ENCODE measurements at places on chromosomes 12 and 14. TPM values are rescaled to one million over a fixed set of nuclear protein-coding genes. Genes with fewer than 3 reads are reported as not detected.

DAZAP2 gene
- total RNA-seq = 157 TPM

PLCZ1 gene
- 0.59 TPM for total RNA-seq

HELB gene
- total RNA-seq = 1.4 TPM

VASH1 gene
- total RNA-seq = 142 TPM

CHURC1 gene
- 97.4 TPM for total RNA-seq

CPM gene
- 18.4 TPM for total RNA-seq

CABP1 gene
- 4.6 TPM for total RNA-seq

GALNT8 gene
- 4.3 TPM for total RNA-seq

OR6C2 gene
- total RNA-seq = not detected

TRMT5 gene
- 8.3 TPM for total RNA-seq

Measured in left cardiac atrium (tissue), 4 donors.